ENCODE measurements at places on chromosomes 2 and 18.

GRCh38 chr2:200336980-200337615, 30.6 kb downstream of the SPATS2L start:
- no peak for DNase-seq

DNA sequence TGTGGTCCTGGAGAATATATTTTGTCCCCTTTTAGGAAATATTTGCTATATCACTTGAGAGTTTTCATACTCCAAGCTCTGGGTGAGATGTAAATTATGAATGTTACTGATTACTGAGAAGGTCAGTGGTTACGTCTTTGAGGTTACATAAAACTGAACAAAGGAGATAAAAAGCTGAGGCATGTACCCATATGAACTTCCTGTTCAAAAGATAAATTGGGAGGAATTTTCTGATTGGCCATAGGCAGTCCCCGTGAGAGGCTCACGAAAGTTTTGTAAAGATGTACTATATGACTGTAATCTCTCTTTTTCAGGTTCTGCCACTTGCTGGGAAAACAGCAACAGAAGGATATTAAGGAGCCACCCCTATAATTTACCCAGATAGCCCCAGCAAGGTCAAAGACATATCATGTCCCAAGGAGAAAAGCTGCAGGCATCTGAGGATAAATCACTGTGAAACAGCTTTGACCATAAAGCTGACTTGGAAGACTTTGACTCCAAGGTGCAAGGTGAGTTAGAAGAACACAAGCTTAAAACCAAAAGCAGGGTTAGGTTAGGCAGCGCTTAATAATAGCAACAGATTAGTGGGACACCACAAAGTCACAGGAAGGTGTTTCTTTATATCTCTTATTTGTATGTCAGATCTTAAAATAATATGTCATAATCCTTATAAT, 90.4 kb downstream of the OSBPL6 start:
- DNase-seq, result no peak

- no peak for DNase-seq
Observed at GRCh38 chr2:109001201-109001600, 12.2 kb upstream of the EDAR start.

GRCh38 chr18:57301573-57302559, 50.5 kb upstream of the ST8SIA3 start:
- DNase-seq, result no peak

DNA sequence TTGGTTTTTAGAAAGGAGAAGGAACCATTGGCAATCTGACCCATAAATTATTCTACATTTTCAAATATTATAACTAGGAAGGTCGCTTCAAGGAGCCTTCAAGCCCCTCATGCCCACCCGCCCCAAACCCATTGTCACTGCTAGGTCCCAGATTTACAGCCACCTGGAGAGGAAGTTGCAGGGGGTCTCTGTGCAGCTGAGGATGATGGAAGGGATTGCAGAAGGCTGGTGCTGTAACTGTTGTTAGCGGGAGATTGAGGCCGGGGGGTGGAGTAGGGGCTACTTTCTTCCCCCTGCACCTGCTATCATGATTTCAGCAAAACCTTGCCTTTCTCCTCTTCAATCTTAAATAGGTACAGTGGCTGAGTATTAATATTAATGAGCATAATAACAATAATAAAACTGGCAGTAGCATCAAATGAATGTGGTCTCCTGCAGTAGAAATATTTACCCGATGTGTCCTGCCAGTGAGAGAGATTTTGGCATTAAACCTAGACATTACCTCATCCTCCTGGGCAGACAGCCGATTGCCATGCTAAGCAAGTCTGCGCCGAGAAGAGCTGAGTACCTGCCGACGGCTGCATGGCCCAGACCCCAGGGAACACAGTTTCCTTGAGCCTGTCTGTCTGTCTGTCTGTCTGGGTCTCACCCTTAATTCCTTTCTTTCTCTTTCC, 225.4 kb downstream of the FAM210A start:
- DNase-seq, result no peak

DNA sequence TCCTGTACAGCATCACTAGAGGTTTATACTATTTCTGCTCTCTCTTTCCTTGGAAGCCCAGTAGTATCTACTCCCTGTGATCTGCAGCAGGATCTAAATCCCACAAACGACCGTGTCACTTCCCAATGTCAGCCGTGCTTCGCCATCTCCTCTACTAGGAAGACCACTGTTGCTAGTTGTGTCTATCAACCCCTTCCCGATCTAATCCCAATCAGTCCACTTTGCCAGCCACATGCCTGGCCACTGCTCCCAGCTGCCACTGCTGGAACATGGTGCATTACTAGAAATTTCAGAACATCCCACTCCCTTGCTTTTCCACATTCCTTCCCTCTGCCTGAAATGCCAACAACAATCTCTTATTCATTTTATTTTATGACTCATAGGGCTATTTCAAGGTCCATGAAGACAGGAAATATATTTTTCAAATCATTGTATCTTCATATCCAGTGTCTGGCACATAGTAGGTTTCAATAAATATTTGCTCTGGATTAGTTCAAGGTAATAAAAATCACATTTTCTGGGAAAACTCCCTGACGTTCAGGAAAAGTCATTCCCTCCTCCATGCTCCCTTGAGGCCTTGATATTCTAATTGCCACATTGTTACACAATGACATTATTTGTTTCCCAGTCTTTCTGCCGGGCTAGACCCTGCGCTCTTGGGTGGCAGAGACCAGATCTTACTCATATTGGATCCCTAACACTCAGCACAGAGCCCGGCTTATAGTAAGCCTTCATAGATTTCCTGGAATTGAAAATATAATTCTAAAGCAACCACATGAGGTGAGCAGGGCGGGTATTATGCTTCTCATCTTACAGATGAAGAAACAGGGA, 2.1 kb upstream of the TRIB2 start:
- no peak for DNase-seq
